ENCODE measurements at places on chromosomes 16 and 17.

DNA sequence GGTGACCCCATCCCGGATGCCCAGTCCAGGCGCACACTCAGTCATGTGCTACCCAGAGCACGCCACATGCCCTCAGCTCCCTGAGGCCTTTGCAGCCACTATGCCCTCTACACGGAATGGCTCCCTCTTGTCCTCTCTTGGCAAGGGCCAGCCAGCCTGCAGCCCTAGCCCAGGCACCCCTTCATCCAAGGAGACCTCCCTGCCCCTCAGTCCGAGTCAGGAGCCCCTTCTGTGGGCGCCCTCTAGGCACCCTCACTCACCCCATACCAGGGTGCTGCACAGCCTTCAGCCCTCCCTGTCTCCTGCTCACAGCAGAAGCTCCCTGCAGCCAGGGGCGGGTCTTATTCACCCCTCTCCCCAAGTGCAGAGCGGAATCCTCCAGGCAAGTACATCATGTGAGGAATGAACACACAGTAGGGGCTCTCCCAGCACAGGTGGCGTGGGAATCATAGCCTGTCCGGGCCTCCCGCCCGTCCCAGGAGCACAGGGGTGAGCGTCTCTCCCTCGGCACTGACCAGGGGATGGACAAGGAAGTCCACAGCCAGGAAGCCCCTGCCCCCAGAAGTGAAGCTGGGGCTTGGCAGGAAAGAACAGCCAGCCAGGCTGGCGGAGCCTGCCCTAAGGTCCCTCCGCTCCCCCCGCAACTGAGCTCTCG is 186.9 kb downstream of the RBFOX3 start:
- DNase-seq = no peak

- no peak for DNase-seq
These were observed 13.7 kb upstream of the ITGA3 start for GRCh38 chr17:50042211-50042610.

DNA sequence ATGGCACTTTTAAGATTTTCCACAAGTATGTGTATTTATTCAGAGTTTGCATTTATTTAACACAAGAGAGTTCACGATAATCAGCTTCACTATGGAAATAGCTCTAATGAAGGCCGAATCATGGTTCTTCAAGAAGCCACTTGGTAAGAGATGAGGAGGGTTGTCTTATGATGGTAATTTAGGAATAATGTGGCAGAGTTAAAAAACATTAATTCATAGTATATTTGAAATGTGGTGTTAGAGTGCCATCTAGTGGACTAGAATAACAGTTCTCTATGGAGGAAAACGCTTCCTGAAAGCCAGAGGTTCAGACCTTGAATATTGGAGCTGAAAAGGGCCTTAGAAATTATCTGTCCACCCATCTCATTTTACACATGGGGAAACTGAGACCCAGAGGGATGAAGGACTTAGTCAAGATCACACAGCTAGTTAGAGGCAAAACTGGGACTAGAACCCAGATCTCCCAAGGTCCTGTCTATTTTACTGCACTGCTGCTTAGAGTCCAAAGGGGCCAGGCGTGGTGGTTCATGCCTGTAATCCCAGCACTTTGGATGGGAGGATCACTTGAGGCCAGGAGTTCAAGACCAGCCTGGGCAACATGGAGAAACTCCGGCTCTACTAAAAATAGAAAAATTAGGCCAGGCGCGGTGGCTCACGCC is 33.8 kb upstream of the KPNB1 start:
- DNase-seq = peak; percentile 81

GRCh38 chr16:80948886-80949493 is 57.7 kb downstream of the CMC2 start:
- DNase-seq = peak; percentile 47

DNA sequence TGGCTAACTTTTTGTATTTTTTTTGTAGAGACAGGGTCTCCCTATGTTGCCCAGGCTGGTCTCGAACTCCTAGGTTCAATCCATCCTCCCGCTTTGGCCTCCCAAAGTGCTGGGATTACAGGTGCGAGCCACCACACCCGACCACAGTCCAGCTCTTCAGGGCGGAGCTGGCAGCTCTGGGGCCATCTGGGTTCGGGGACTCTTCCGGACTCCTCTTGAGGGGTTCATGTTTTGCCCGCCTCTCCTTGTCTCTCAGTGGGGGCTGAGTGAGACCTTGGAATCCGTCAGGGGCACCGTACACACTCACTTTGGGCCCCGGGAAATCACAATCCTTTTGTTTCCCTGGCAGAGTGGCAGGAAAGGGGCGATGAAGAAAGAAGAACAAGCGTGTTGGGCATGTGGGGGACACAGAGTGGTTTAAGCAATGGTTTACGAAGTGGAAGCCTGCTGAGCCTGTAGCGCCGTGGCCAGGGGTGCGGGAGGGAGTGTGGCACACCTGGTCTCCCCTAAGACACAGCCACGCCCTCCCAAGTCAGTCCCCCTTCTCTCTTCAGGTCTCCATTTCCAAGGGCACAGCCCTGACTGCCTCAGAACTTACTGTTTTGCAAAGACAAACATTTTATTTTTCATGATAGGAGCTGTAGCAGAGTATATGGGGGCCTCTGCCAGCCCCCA is 26.1 kb downstream of the TNS4 start:
- DNase-seq = no peak

DNA sequence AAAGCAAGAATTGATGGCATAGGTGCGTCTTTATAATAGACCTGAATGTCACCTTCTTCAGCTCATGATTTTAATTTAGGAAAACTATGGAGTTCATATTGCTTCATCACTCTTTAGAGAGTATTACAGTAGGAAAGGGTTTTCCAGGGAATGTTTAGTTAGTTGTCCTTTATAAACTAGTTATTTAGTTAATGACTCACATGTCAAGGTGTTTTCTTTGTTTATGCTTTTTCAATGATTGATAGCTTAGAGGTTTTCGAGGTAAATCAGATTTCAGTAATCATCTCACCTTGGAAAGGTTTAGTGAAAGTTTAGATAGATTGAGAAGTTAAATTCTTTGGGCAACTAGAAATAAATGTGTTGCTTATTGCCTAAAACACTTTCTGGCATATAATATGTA is 9.8 kb downstream of the WSB1 start:
- no peak for DNase-seq
